Activated CD8-positive, alpha-beta T cell treated with anti-CD3 and anti-CD28 coated beads for 36 hours (primary cell): ENCODE measurements at places on chromosomes 11 and 22.
A peak's percentile ranks its signal among the peaks of the same experiment; 100 is the strongest.

DNA sequence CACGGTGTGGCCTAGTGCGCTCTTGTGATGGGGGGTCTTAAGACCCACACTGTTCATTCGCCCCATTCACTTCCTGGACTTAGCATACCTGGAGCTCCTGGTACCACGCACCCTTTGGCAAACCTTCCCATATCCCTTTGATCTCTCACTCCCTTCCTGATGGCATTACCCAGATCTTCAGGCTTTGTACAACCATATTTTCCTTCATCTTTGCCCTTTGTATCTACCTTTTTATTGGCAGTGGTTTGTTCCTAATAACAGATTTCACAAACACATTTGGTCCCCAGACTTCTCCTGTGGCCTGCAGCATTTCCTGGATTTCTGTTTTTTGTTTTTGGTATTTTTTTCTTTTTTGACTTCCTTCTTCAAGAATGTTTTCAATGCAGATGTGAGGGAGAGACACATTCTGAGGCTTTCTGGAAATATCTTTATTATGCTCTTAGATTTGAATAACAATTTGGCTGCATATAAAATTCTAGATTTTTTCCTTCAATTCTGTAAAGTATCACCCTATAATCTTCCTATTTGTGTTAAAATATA, 16.1 kb upstream of the IFITM3 start:
- DNase-seq: no peak

- no peak for DNase-seq
These were observed 10.4 kb upstream of the SPINDOC start for GRCh38 chr11:63802637-63803414.

DNA sequence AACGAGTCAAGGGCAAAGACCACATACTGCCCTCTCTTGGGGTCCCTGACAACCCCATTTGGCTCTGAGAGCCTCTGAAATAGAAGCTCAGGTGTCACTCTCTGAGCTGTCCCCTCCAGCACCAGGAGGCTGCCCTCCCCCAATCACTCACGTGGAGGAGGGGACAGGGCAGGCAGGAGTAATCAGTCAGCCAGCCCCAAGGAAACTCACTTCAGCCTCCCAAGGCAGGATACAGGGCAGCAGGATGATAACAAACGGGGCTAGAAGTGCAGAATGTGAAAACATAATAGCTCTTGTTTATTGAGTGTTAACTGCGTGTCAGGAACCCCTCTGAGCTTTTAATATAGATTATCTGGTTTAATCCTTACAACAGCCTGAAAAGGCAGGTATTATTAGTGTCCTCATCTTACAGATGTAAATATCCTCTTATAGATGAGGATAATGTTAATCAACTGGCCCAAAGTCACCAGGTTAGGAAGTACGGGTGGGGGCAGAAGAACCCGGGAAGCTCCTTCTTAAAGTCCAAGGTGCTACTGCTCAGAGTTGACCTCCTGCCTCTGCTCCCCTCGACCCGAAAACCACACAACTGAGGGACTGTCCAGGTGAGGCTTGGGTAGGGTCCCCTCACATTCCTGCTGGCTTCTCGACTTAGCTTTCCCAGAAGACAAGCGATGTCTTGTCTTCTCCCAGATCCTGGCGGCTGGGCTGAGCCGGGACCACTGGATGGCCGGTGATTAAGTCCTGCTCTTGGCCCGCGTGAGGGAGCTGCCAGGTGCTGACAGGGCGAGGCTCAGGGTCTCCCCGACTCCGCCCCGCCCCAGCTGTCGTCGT, 2.7 kb downstream of the CHRM4 start:
- no peak for DNase-seq

DNA sequence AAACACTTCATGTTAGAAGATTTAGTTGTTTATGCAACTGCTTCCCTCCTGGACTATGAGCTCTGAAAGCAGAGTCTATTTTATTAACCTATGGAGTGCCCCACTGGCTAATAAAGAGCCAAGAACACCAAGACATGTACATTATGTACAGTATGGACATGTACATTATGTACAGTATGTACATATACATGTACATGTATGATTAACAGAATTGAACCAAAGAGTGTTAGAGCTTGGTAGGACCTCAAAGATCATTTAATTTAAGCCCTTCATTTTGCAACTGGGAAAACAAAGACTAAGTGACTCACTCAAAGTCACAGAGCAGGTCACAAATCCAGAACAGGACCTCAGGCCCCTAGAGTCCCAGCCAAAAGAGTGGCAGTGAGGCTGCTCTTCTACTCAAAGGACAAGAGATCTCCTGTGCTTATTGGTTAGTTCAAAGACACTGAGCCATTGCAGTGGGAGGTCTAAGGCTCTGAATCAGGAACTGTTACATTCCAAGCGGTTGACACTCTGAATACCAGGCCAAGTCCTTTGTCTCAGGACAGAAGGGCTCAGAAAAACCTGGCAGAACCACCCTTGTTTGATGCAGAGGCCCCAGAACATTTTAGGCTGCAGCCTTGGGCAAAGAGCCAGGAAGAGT, 103.8 kb downstream of the FAM168A start:
- no peak for DNase-seq

DNA sequence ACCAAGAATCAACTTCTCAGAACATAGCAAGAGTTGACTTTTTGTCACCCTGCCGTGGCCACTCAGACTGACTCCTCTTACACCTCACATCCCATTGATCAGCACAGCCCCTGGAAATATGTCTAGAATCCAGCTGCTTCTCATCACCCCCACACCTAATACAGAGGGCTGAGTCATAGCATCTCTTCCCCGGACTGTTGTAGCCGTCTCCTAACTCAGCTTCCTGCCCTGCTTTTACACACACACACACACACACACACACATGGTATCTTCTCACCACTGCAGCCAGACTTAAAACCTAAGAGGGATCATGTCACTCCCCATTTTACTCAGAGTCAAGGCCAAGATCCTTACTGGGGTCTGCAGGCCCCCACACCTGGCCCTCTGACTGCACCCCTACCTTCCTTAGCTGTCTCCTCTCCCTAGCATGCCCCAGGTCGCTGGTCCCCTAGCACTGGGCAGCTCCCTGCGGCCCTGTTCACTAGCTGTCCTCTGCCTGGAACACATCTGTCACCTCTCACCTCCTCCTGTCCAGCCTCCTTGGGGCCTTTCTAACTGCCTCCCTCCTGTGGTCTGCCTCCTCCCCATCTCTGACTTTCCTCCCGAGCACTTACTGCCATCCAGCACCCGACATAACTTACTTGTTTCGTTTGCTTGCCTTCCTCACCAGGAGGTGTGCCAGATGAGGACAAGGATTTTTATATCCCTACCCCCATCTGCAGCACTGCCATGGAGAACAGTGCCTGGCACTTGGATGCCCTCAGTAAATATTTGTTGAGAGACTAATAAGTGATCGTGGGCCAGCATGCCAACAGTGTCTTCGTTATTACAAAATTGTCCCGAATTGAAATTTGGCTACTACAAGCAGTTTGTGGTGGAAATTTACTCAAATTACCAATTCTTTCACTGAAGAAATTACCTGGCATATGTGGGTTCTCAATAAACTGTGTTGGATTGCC, 61.9 kb downstream of the BMAL1 start:
- peak; percentile 49 for DNase-seq

- no peak for DNase-seq
These were observed 72.9 kb downstream of the KIRREL3 start for GRCh38 chr11:126927623-126928022.

GRCh38 chr22:19149047-19149883, 827 bp downstream of the GSC2 start:
- DNase-seq: peak; percentile 52
